ENCODE measurements at places on chromosomes 11 and 22.

GRCh38 chr11:34124885-34125668 is 19.6 kb downstream of the NAT10 start:
- DNase-seq, result no peak

DNA sequence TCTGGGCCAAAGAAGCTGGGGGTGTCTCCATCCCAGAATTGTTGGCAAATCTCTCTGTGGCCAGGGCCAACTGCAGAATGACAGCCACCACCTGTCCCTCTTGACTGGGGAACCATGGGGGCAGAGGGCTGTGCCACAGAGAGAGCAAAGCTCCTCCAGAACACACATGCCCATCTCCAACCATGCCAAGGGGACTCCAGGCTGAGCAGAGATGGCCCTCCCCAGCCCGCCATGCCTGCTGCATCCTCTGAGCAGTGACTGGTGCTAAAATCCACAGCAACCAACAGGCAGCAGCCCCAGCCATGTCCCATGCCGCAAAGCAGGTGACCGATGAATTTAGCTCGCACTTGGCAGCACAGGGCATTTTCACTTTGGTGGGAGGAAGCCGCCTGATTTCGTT is 45.0 kb downstream of the LARGE1 start:
- no peak for DNase-seq

DNA sequence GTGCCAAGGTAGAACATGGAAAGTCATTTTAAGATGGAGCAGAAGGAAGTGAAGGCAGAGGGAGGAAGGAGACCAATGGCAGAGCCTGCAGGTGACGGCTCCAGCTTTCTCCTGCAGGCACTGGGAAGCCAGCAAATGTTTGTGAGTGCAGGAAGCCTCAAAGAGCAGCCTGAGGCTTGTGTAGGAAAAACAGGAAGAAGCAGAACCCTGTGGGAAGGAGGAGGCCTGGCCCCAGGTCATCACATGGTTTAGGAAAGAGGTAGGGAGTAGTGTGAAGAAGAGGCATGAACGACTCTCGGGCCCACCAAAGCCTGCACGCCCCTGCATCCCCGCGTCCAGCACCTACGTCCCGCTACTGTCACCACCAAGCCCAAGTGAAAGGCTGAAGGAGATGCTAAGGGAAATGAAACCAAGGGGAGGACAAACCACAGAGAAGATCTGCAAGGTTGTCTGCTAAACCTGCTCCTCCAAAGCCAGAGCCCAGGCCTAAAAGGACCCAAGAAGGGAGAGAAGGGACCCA is 151.5 kb downstream of the CHST1 start:
- no peak for DNase-seq

- DNase-seq, result no peak
These were observed 441.3 kb upstream of the API5 start for GRCh38 chr11:42870480-42870879.

DNA sequence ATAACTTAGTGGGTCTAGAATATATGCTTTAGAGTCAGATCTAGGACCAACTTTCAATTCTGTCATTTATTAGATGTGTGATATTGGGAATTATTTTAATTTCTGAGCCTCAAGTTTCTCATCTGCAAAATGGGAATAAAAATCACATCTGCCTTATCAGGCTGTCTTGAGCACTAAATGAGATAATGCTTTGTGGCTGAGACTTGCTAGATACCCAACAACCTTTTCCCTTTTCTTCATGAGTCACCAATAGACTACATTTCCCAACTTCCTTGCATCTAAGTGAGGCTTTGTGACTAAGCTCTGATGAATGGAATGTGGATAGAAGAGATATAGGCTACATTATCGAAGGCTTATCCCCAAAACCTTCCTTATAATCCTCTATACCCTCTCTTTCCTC is 220.7 kb upstream of the SESN3 start:
- DNase-seq, result no peak

DNA sequence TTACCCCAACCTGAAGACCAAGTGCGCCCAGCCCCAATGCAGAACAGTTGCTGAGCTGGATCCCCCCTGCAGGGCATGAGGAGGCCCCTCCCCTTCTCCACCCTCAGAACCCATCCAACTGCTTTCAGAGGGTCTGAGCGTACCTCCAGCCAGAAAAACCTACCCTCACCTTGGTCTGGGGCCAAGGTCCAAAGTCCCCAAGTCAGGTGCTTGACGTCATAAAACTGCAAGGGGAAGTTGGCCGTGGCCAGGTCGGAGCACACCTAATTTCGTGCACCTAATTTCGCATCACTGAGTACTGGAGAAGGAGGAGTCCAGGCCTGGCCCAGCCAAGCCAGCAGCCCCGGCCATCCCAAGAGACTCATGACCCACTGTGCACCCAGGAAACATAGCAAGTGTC is 289.8 kb downstream of the CTTN start:
- DNase-seq, result no peak

DNA sequence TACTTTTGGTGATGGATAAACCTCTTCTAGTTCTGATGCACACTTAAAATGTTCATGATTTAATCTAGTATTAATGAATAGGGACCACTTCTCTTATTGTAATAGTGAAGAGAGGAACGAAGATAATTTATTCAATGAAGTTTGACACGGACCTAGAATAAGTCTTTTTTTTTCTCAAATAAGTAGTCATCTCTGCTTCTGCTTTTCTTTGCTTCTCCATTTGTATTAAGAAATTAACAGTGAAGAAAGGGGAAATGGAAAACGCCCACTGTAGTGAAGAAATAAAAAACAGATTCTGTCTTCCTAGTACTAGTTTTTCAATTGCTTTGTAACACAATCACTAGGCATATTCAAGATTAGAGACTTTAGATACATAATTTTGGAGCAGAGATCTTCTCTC is 73.0 kb downstream of the CD44 start:
- DNase-seq, result no peak

DNA sequence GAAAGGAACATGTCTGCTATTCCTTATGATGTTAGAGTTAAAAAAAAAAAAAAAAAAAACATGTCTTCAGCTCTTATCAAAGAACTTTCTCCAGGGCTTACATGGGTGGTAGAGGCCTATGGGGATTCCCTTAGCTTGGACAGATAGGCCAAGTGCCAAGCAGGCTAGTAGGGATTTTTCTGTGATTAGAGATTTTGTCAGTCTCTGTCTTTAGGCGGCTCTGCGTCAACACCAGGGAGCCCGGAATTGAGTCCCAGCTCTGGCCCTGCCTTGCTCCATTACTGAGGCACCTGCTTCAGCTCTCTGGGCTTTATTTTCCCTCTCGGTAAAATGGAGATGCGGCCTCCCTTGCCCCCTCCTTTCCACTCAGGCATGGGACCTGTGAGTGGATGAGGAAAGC is 13.1 kb downstream of the CRY2 start:
- no peak for DNase-seq

- no peak for DNase-seq
These were observed 4.1 kb upstream of the MOB2 start for GRCh38 chr11:1490651-1491050.

- DNase-seq, result no peak
These were observed 321.9 kb downstream of the MIAT start for GRCh38 chr22:26979294-26979693.

GRCh38 chr22:27196606-27197005 is 539.2 kb downstream of the MIAT start:
- DNase-seq, result no peak

GRCh38 chr11:35932681-35933319 is 11.1 kb upstream of the LDLRAD3 start:
- no peak for DNase-seq

DNA sequence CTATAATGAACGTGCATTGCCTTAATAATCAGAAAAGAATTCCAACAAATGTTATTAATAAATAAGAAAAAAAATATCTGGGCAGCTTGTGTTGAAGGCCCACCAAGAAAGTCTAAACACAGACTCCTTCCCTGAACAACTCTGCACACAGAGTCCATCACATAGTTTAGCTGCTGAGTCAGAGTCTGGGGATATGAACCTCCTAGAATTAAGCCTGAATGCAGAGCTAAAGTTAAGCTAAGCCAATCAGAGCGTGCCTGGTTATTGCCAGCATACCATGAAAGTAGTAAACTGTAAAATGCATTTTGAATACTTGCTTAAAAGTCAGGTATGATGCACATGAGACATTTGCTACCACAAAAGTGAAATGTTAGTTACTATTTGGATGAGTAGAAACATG is 25.6 kb upstream of the TENM4 start:
- DNase-seq, result no peak

- no peak for DNase-seq
These were observed 13.6 kb downstream of the RNF215 start for GRCh38 chr22:30373331-30374325.

DNA sequence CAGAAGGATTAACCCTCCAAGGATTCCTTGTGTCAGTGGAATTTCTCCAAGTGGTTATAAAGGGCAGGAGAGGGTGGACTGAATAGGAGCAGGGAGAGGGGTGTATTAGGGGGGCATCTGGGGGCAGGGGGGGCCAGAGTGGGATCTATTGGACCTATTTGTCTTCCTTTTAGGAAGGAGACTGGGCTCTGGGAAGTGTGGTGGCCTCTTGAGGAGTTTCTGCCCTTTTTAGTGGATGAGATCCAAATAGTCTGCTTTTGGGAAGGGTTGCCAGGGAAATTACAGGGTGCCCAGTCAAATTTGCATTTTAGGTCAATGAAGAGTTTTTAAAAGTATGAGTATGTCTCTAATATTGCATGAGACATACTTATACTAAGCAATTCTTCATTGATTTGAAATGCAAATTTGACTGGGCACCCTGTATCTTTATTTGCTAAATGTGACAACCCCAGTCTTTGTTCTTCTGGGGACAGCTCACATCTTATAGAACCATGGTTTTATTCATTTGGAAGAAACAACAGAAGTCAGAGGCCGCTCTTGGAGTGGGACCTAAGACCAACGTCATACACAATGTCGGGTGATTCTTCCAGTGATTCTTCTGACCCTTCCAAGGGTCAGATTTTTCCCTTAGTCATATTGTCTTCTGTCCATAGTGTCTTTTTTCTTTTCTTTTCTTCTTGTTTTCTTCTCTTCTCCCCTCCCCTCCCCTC is 429 bp upstream of the SLC22A6 start:
- DNase-seq, result no peak

DNA sequence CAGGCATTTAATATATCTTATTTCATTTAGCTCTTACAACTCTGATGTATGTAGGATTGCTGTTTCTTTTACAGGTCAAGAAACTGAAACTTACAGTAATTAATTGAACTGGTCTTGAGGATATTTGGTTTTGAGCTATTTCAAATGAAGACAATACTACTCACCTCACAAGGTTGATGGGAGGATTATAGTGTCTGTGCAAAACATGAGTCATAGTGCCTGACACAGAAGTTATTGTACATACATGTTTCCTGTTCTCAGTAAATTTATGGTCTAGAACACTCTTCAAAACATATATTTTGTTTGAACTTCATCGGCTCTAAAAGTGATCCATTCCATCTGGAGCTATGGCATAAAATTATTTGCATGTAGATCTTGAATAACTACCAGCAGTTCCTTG is 61.9 kb downstream of the CECR2 start:
- DNase-seq, result no peak

GRCh38 chr11:14916403-14916802 is 24.4 kb upstream of the CYP2R1 start:
- no peak for DNase-seq

DNA sequence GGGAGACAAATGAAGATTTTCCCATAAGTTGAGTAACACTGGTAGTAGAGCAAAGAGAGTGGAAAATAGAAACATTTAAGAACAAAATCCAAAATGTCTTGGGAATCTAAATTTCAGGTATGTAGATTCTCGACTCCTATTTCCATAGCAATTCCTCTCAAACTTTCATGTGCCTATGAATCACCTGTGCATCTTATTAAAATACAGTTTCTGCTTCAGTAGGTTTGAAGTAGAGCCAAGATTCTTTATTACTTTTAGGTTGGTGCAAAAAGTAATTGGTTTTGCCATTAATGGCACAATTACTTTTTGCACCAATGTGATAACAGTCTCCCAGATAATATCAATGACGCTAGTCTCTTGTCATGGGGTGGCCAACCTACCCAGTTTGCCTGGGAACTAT is 115.3 kb upstream of the SLC5A12 start:
- DNase-seq, result no peak

- DNase-seq, result no peak
These were observed 3.1 kb downstream of the DRD4 start for GRCh38 chr11:640021-640706.

- DNase-seq, result peak; percentile 53
These were observed 70.5 kb downstream of the RPUSD4 start for GRCh38 chr11:126140926-126141280.

DNA sequence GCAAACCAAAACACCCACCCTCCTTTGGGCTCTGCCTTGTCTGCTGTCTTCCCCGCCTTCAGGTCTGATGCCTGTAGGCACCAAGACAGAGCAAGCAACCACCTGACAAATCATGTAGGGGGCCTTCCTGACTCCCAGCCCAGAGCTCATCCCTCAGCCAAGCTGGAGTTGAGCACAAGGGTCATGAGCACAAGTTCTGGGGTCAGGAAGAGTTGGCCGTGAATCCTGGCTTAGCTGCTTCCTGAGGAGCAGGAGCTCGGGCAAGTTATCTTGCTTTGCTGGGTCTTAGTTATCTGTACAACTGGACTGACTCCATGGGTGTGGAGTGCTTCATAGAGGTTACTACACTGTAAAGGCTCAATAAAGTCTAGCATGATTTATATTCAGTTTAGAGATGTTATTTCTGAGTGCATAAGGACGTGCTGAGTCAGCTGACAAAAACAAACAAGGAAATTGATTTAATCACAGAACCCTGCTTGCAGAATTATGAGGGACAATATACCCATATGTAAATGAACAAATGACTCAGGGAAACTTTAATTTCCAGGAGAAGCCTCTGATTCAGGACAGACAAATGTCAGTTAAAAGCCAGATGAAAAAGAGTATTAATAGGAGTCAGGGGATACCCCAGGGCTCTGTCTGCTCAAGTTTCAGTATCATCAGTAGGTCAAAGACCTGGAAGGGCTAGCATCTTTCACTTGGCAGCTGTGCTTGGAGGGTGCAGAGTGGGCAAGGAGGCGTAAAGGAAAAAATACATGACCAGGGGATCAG is 15.0 kb upstream of the APOA1 start:
- no peak for DNase-seq

DNA sequence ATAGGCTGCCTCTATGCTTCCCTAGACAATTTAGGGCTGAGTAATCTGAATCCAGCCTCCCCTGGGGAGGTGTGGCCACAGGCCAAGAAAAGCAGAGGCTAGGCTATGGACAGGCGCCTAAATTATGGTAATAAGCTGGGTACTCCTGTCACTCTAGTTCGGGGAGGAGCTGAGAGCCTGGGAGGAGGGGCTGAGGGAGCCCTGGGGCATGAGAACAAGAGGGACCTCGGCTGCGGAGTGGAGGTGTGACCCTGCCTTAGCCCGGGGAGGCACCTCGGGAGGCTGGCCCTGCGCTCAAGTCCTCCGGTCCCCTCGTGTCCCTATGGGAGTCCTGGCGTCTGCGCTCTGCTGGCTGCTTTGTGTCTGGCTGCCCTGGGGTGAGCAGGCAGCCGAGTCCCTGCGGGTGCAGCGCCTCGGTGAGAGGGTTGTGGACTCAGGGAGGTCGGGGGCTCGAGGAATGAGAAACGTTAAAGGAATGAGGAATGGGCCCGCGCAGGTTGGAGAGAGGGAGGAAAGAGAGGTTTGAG is at the start of gene OTOG:
TSS of gene OTOG (plus strand) at position 209 of the 527 bp plus-strand sequence. CDS start at position 323, 114 bp downstream.
- DNase-seq, result peak; percentile 34

Data from HAP-1 (cell line).